Stimulated activated CD8-positive, alpha-beta memory T cell treated with anti-CD3 and anti-CD28 coated beads, Interleukin-4, amount 100 ng/mL, for 4 hours (primary cell): ENCODE measurements at places on chromosomes 7 and 10.

GRCh38 chr7:4621396-4621795 lies 60.7 kb upstream of the FOXK1 start:
- no peak for DNase-seq

- no peak for DNase-seq
Measured at GRCh38 chr10:79179164-79179956, 110.6 kb downstream of the ZMIZ1 start.

DNA sequence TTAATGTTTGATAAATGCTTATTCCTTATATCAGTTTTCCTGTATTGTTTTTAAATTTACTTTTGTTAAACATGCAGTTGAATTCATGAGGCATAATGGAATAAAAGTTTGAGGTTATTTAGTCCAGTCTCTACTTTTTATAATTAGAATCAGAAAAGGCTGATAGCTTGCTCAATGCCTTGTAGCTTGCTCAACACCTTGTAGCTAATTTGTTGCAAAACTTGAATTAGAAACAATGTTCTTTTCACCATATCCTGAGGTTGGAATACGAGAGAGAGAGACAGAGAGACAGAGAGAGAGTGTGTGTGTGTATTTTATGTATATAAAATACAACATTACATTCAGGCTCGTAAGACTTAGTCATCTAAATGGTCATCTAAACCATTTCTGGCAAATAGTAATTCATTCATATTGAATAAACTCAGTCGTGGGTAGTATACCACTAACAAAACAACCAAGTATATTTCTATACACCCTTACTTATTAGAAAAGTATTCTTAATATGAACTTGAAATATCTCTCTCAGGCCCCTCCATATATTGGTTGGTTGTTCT lies 243.5 kb downstream of the ADK start:
- DNase-seq: no peak

DNA sequence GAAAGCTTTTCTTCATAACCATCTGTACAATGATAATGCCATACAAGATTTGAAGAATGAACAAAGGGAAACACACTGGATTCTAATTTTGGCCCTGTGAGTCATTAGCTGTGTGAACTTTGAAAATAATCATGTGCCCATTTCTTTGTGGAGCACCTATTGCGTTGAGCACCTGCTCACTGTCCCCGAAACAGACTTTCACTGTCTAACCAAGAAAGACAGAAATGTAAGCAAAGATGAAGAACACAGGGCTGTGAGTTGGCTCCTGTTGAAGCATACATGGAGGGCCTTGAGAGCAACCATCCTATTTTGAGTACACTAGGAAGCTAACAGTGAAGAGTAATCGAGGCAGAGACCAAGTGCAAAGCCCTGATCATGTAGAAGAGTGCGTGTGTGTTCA lies 118.4 kb upstream of the SLC25A13 start:
- DNase-seq: no peak

- no peak for DNase-seq
Measured at GRCh38 chr10:98208925-98209324, 59.1 kb downstream of the LOXL4 start.

- DNase-seq: no peak
Measured at GRCh38 chr10:43258562-43259212, 8.2 kb downstream of the RASGEF1A start.

DNA sequence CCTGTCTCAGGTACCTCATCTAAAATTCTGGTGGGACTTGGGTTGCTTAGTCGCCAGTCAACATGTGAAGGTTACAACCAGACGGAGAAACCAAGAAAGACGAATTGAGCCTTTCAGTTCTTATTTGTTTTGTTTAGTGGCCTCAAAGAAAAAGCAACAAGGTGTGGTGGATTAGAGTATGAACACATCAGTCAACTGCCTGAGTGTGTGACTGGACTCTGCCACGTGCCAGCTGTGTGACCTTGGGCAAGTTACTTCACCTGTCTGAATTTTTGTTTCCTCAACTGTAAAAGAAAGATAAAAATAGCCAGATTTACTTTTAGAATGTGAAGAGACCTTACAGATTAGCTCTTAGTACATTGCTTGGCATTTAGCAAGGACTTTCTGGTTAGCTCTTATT lies 259.2 kb downstream of the CREB5 start:
- DNase-seq: no peak

GRCh38 chr10:37947526-37947925 lies 28.9 kb downstream of the ZNF25 start:
- no peak for DNase-seq

GRCh38 chr10:102948786-102949185 lies 30.7 kb downstream of the CNNM2 start:
- DNase-seq: no peak

DNA sequence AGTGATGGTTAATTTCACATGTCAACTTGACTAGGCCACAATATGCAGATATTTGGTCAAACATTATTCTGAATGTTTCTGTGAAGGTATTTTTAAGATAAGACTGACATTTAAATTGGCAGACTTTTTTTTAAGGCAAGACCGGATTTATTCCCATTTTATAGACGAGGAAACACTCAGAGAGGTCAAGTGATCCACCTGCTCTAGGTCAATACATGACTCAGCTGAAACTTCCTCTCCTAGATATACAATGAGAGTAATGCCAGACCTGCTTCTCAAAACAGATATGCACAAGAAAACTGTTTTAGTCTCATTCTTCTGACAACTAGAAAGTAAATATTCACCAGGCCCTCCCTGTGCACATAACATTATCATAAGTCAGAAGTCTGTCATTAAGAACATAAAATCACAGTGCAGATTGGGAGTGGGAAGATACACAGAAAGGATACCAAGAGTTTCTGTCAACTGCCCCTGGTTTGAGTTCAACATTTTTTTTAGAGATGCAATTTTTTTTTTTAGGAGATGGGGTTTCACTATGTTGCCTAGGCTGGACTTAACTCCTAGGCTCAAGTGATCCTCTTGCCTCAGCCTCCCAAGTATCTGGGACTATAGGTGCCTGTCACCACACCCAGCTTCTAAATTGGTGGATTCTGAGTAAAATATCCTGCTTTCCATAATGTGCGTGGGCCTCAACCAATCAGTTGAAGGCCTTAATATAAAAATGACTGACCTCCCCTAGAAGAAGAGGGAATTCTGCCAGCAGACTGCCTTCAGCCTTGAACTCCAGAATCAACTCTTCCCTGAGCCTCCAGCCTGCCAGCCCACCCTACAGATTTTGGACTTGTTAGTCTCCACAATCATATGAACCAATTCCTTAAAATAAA lies 121.4 kb downstream of the ZFAND4 start:
- DNase-seq: no peak

DNA sequence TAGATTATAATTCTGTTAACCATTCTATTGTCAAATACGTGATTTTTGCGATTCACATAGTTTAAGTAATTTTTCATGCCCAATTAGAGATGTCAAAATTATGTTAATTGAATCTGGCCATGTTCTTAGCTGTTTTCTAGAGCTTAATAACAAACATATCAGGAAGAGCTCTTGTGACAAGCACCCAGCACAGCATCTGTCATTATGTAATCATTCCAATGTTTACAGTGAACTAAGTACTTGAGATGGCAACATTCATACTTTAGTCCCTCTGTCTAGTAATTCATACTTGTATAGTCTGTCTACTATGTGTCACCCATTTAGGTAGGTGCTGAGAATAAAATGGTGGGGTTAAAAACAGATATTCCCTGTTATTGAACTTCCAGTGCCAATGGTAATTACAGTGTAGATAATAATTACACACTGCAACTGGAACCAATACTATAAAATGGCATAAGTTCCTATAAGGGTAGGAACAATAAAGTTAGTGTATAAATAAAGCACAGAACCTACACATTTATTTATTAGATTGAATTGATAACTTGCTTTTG lies 55.2 kb downstream of the ZEB1 start:
- no peak for DNase-seq

GRCh38 chr7:149245244-149245643 lies 5.8 kb downstream of the ZNF212 start:
- no peak for DNase-seq

GRCh38 chr10:78748235-78748533 lies 320.6 kb upstream of the ZMIZ1 start:
- no peak for DNase-seq

DNA sequence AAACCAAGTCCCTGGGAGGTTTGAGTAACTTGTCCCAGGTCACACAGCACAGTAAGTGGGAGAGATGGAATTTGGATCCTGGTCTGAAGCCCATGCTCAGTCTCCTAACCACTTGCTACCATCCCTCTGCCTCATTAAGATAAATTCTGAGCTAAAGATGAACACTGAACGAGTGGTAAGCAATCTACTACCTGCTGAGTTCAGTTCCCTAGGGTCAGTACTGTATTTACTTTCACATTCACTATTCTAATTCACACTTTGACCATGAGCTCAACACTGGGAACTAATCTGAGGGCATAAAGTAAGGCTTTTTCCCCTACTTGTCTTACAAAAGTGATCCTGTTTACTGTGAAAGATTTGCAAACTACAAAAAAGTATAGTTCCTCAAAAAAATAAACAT lies 2.4 kb downstream of the UROS start:
- no peak for DNase-seq

GRCh38 chr10:127338399-127339110 lies 142.2 kb upstream of the INSYN2A start:
- DNase-seq: no peak

- DNase-seq: no peak
Measured at GRCh38 chr7:37265006-37265405, 183.7 kb downstream of the ELMO1 start.

- DNase-seq: no peak
Measured at GRCh38 chr10:130443066-130443465, 306.9 kb downstream of the GLRX3 start.

- no peak for DNase-seq
Measured at GRCh38 chr7:1078519-1078918, 9.4 kb upstream of the GPER1 start.

DNA sequence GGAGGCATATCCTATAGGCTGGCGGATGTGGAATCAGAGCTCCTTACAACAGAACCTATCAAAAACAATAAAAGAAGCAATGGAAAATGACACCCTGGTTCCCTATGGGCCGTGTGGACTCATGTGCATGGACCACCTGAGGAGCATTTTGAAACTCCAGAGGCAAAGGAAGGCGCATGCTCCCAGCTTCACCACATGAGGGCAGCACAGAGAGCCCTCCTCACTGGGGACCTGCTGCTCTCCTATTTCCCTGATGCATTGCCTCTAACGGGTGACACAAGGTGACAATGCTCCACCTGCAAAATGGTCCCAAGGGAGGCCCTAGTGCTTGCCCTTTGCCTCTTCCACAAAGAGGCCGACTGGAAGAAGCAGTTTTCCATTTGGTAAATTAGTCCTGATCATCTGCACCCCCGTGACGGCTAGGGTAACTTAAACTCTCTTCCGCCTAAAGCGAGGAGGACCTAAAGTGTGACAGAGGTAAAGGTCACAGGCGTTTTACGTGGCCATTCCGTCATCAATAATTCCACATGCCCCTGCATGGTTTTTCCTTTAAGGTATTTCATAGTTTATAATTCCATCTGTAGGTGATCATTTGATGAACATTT lies 67.7 kb downstream of the GPAM start:
- no peak for DNase-seq

DNA sequence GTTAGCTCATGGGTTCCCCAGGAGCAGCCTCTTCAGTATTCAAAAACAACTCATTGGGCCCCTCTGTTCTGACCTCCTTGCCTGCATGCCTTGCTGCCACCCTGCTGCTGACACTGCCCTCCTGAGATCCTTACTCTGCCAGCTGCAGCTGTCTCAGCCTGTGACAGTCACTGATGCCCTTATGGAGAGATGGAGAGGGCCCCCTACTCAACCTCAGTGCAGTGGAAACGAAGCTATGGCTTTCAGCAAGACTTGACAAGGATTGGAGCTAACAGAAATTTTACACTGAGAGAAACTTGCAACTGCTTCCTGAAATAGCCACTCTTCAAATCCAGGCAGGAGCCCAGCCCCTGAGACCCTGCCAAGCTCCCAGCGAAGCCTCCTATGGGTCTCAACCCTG lies 678.3 kb upstream of the C7orf33 start:
- no peak for DNase-seq

- no peak for DNase-seq
Measured at GRCh38 chr10:74748468-74749031, 77.8 kb upstream of the KAT6B start.

GRCh38 chr7:91299952-91300775 lies 35.9 kb downstream of the FZD1 start:
- no peak for DNase-seq

GRCh38 chr7:66039094-66039670 lies 36.4 kb upstream of the ASL start:
- no peak for DNase-seq

DNA sequence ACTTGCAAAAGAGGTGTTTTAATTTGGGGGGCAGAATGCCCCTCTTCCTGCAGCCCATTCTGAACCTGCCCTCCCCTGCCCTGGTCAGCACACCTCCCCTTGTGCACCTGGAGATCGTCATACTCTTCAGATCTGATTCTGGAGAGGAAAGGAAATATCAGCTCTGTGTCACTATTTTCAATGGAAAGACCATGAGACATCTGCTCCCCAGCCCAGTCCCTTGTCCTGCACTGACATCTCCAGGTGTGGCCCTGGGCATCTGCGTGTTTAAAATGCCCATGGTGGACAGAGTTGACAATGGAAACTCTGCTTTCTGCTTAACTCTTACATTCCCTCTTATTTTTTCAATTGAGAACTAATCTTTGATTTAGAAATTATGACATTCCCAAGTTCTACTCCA lies 41.6 kb upstream of the RASGEF1A start:
- no peak for DNase-seq

GRCh38 chr10:29543715-29544114 lies 91.1 kb downstream of the SVIL start:
- no peak for DNase-seq

GRCh38 chr7:155756322-155756721 lies 55.9 kb downstream of the SHH start:
- no peak for DNase-seq

DNA sequence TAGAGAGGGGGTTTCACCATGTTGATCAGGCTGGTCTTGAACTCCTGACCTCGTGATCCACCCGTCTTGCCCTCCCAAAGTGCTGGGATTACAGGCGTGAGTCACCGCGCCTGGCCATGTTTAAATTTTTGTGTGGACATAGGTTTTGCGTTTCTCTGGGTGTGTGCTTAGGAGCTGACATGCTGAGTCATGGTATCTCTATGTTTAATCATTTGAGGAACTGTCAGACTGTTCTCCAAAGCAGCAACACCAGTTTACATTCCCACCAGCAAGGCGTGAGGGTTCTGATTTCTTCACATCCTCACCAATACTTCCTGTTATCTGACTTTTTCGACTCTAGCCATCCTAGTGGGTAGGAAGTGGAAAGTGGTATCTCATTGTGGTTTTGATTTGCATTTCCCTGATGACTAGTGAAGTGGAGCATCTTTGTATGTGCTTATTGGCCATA lies 153.7 kb downstream of the DNAJB6 start:
- no peak for DNase-seq
